Thyroid gland (tissue), 4 donors: ENCODE measurements at places on chromosomes 4 and X.

DNA sequence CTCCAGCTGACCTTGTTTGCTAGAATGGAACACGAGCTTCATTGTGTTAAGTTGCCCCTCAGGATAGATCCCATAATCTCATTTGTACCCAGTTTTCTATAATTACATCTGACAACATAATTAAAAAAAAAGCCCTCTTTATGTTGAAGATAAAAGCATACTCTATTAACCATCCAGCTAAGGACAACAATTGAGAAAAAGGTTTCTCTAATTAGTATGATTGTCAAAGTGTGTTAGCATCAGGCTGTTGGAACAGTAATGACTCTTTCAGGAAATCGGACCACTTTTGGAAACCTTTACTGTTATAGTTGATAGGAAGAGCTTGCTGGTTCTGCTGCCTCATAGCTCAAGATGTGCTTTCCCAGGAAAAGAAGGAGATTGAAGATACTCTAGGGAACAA, 172.6 kb downstream of the FHIP1A start:
- no peak for DNase-seq

DNA sequence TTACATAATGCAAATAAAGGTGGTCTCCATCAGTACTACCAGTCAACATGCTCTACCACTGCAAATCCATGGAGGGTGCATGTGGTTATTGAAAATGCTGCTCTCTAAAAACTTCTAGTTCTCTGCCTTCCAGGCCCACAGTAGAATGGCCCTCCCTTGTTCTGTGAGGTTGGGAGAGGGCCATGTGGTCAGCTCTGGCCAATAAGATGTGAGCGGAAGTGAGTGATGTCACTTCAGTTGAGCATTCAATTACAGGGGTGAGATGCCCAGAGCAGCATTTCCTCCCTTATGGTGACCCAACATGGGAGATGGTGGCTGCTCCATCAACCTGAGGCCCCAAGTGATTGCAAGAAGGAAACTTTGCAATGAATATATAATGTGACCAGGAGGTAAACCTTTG, 148.8 kb downstream of the CPEB2 start:
- DNase-seq, result no peak

- no peak for DNase-seq
Observed at GRCh38 chrX:133185938-133186337, 32.2 kb downstream of the TFDP3 start.

GRCh38 chr4:53654300-53654758, 63.0 kb upstream of the LNX1 start:
- DNase-seq, result no peak

GRCh38 chr4:3781193-3781886, 15.2 kb downstream of the ADRA2C start:
- DNase-seq, result no peak

DNA sequence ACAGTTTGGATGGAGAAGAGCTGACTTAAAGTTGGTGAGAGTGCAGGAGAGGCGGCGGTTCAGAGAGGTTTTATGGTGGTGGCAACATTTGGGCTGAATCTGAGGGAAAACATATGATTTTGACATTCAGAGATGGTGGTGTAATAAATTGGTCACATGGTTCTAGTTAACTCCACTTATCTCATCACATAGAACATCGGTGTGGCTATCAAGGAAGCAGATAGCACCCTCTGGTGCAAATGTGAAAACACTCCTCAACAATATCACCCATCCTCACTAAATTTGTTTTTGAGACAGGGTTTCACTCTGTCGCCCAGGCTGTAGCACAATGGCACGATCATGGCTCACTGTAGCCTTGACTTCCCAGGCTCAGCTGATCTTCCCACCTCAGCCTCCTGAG, 28.8 kb downstream of the SUPT20HL2 start:
- DNase-seq, result no peak

- DNase-seq, result no peak
Observed at GRCh38 chrX:107207089-107207488, 678 bp downstream of the DNAAF6 start.
